ENCODE measurements at places on chromosomes 2 and 18.

GRCh38 chr2:227411320-227411989 is 23.7 kb upstream of the SCYGR1 start:
- DNase-seq, result no peak

GRCh38 chr2:72613931-72614330 is 211.9 kb downstream of the EXOC6B start:
- DNase-seq, result no peak

GRCh38 chr2:232494542-232494941 is 6.9 kb upstream of the ECEL1 start:
- no peak for DNase-seq

- DNase-seq, result no peak
Measured at GRCh38 chr2:187989925-187990623, 301.6 kb upstream of the GULP1 start.

DNA sequence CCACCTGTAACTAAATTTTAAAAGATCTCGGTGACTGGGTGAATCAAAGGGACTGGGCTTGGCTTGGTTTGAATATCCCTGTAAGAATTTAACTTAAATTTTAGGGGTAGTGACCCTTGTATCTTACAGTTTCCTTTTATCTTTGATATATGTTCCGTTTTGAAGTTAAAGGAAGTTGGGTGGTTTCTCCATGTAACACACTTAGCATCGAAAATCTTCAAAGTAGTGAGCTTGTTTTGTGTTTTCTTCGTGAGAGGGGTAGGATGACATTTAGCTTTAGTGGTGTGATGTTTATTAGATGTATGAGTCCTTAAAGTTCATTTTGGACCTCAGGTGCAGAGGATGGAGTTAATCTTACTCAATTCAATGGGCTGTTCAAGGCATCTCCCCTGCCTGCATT is 1.6 kb downstream of the WDR7 start:
- DNase-seq, result no peak

DNA sequence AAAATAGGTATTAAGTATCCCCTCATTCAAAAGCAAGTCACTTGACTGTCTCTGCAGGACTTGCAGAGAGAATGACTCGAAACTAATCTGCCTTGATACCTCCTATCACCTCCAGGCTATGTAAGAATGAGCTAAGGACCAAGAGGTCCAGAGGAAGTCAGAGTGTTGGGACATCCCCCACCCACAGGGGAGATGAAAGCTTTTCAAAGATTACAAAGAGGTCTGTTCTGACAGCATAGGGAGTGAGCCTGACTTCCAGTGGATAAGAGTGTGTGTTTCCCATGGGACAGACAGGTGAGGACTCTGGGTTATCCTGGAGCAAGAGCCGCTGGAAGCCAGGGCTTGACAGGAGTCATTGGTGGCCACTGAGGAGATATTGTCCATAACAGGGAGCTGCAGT is 85.0 kb upstream of the TACR1 start:
- no peak for DNase-seq

- no peak for DNase-seq
Measured at GRCh38 chr2:229370509-229370908, 99.4 kb upstream of the PID1 start.

GRCh38 chr2:25936889-25937545 is 45.3 kb downstream of the KIF3C start:
- no peak for DNase-seq

DNA sequence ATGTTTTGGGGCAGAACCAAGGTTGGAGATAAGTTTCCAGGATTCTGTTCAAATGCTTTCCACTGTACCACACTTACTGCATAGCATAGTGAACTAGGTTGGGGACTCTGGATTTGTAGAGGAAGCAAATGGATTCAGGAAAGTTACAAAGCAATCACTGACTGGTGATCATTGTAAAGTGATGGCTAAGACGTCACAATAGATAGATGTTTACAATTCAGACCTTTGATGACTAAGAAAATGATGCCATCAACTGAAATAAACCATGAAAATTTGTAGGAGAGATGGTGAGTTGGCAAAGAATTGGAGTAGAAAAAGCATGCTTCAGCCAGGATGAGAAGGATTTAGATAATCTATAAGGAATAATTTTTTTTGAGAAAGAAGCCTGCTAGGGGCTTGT is 178.0 kb downstream of the UBE2E3 start:
- no peak for DNase-seq
